ENCODE measurements at places on chromosomes 5 and 9.

DNA sequence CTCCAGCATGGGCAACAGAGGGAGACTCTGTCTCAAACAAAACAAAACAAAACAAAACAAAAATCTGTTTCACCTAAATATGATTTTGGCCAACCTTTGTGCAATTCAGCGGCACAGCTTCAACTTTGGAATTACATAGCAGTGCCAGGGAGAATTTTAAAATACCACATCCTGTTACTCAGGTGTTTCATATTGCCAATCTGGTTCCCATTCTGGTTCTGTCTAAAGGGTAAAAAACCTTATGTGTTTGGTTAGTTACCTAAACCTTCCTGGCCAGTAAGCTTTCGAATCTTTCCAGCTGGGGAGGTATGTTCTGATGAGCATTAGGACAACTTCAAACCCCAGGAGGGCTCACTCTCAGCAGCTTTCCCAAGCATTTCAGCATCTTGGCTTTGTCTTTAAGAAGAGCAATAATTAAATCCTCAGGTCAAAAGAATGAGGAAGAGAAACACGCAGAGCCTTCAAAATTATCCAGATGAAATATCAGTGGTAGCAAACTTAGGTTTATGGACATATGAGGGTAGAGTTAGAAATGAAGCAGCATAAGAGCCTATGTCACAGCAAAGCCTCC lies 2.7 kb downstream of the DAB2 start:
- no peak for DNase-seq

GRCh38 chr9:14292181-14292739 lies 21.7 kb downstream of the NFIB start:
- no peak for DNase-seq

- no peak for DNase-seq
These were observed 360.5 kb downstream of the BNC2 start for GRCh38 chr9:16509997-16510396.

DNA sequence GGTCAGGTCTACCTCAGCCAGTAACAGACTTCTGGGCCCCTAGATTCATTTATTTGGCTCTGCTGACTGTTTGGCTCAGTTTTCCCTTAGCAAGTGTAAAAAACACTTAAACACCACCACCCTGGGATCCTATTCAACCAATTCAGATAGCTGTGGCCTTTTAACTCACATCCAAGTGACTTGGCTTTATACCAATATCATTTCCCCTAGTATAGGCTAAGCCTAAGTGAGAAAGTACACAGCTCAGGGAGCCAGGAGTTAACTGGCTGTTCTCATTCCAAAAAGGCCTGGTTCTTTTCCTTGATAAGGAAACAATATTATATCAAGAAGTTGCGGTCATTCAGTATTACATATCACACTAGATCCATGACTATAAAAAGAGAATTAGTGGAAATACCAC lies 163.5 kb downstream of the ARL15 start:
- no peak for DNase-seq

DNA sequence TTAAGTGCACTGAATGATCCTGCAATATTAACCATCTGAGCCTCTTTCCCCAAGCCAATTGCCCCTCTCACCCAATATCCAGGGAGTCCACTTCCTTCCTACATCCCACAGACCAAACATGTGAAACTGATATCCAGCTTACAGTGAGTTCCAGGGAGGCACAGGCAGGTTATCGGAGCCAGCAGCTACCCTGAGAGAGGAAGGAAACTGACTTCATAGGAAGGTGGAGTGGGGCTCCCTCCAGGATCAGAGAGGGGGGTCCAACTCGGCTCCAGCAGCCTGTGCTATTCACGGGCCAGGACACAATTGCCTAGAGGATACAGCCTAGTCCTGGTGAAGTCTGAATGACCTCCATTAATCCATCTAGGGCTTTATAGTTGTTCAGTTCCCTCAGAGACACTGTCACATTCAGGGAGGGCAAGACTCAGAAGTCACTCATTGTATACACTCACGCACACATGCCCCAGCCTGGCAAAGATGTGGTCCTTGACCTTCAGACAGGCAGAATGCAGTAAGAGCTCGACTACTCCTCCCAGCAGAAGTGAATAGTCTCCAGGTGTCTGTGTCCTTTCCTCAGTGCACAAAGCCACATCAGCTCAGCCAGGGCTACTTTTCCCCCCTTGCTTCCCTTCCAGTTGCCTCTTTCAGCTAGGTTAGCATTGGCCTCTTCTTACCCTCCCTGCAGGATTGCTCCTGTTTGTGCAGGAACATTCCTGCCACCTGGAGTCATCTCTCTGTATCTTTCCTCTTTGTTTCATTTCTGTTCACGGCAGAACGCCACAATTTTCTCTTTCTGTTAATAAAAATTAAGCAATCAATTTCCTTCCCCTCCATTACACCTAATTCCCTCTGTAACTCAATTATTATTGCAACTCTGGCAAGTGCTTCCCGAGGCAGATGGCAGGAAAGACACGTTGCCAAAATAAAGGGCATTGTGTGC lies 501.7 kb downstream of the ARHGEF28 start:
- no peak for DNase-seq

DNA sequence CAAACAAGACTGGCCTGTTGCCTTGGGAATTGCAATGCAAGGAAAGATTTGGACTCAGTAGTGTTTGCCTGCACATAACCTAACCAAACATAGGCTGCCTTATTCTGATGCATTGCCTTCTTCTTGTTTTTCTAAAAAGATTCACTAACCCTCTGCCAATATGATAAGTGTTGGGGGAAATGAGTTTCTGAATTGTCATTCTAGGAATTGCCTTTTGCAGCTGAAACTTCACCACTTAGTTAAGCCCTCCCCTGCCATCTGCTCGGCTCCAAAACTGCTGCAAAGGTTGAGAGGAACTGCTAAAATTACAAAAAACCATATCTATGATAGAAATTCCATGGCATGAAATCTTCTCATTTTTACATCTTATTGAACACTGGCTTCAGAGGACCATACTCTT lies 41.6 kb upstream of the SPATA31D4 start:
- DNase-seq: no peak

- no peak for DNase-seq
These were observed 15.3 kb upstream of the NINJ1 start for GRCh38 chr9:93149361-93149760.

GRCh38 chr9:97556036-97556720 lies 54.7 kb downstream of the TMOD1 start:
- no peak for DNase-seq

- DNase-seq: no peak
These were observed 15.0 kb downstream of the SIT1 start for GRCh38 chr9:35635730-35636129.

DNA sequence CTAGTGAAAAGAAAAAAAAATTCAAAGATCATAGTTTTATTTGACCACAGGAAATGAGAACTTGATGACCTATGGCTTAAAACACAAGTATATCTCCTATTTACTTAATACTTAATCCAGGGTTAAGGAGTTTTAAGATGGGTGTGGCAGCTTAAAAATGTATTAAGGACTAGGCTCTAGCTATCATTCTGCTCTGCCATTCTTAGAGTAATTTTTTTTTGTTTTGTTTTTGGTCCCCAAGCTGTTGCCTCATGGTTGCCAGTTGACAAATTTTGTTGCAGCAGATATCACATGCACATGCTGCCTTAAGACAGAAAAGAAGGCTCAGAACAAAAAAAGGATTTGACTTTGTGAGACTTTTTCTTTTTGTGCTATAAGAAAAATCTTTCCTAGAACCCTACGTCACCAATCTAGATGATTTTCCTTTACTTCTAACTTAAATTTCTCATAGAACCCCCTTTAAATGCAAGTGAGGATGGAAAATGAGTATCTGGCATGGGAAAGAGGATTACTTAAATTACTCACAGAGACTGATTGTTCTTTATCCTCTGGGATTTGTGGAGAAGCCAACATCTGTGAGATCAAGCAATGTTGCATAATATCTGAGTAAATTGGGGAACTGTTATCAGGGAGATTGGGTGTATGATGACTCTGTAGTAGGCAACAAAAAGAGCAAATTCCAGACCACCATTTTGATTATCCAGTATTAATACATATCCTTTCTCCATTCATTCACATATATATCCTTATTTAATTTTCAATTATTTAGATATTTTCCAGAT lies 364.7 kb upstream of the CD180 start:
- no peak for DNase-seq

Data from GF-D8 (cell line).